ENCODE measurements at places on chromosomes 2 and 18. TPM values are rescaled to one million over a fixed set of nuclear protein-coding genes. Genes with fewer than 3 reads are reported as not detected.

- DNase-seq = no peak
Measured at GRCh38 chr2:28997237-28997846, 16.2 kb downstream of the TOGARAM2 start.

DNA sequence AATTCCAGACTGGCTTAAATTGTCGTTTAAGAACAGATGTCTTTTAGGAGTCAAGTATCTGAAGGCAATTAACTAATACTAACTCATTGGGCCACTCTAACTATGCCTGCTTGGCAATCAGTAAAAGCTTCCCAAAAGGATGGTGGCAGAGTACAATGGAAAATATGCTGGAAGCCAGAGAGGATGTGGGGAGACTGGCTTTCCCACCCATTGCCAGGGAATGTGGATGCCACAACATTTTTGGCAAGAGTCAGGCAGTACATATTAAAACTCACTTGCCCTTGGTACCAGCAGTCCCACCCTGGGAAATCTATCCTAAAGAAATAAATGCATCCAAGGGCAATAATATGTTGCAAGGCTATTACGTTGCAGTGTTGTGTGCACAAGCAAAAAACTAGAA is 74.0 kb upstream of the FZD7 start:
- peak; percentile 15 for DNase-seq

GRCh38 chr2:160932960-160933359 is 227.3 kb upstream of the TANK start:
- DNase-seq = peak; percentile 60

- DNase-seq = no peak
Measured at GRCh38 chr2:85288244-85288725, 39.5 kb downstream of the TGOLN2 start.

DNA sequence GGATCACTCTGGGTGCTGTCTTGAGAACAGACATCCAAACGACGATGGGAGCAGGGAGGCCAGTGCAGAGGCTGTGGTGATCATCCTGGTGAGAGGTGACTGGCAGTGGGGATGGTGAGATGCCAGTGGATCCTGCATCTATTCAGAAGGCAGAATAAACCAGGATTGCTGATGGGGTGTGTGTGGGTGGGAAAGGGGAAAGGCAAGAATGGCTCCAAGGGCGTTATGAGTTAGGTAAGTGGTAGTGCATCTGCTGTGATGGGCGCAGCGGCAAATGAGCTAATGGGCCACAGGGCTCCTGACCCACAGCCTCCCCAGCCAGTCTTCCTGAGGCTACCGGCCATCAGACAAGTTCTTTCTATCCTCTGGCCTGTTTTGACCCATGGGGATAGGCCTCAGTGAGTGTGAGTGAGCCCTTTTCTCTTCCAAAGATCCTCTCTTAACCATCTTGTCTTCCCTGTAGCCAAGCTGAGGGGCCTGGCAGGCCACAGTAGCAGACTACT is 29.6 kb downstream of the SERTAD2 start:
- no peak for DNase-seq

DNA sequence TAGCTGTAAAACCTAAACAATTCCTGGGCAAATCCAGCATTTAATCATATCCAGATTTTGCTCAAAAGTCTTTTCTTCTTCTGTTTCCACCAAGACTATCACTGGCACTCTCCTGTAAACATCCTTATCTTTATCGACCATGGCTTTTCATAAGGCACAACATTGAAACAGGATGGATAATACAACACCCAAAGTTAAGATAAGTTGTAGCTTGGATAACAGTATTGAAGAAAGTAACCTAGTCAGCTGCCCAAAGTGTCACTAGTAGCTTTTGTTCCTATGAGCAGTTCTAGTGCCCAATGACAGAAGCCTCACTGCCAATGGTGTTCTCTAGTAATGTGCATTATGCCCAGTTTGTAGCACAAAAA is 22.3 kb downstream of the CCBE1 start:
- DNase-seq = no peak

DNA sequence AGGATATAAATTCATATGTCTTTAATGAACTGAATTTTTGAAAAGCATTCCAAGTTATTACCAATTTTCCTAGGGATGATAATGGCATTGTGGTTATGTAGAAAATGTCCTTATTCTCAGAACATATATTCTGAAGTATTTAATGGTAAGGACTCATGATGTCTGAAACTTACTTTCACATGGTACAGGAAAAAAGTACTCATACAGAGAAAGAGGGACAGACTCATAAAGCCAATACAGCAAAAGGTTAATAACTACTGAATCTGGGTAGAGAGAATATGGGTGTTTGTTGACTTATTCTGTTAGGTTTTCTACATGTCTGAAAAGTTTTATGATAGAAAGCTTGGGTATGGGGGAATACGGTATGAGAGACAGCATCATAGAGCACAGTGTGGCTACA is 84.3 kb upstream of the SERTAD2 start:
- DNase-seq = no peak

DNA sequence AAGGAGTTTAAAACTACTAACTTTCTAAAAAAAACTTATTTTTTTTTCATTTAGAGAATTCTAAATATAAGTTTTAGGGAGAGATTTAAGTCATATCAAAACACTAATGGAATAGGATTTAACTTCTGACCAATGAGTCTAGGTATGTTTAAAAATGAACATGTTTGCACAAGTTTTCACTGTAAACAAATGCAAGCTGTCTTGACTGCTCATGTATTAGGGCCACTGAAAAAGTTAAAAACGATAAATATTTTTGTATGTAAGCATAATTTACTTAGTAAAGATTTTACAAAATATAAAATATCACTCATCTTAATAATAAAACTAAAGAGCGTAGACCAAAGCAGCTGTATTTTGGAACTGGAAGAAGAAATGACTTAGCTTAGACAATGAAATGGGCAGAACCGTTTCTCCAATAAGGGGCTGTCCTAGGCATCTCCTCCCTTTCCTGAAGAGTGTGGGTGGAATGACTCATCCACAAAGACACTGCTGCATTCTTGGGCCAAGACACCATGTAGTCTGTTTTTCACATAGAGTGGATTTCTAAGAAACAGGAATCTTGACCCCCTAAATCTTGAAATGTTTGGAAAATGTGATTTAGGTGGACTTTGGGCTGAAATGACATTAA is 118.8 kb downstream of the MEP1B start:
- peak; percentile 87 for DNase-seq

DNA sequence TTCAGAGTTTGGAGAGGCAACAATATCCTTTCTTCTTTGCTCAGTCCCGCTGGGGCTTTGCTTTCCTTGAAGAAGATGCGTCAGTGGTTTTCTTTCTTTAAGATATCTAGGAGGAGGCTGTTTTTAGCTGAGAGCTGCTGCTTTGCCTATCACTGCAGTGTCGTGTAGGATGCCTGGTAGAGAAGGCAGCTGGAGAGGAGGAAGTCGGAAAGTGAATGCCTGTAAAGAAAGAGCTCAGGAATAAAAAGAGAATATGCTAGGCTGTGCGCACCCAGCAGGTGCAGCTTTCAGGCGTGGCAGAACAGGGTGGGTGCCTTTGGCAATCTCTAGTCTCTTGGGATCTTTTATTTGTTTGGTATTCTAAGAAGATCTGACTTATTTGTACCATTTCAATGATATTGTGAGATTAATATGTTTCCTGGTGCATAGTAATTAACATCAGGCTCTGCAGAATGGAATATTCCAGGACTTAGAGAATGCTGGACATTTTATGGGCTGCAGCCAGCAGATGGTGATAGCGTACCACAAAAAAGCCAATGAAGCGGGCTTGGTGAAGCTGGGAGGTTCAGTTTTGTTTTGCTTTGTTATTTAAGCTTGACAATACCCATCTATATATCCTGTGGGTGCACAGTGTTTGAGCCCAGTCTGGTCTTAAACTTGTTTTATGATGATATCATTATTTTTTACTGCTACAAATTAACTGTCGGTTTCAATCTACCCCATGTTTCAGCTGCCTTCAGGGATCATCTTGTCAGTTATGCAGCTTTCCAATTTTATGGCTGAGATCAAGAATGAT is 34.9 kb downstream of the CAVIN2 start:
- DNase-seq = peak; percentile 73

DNA sequence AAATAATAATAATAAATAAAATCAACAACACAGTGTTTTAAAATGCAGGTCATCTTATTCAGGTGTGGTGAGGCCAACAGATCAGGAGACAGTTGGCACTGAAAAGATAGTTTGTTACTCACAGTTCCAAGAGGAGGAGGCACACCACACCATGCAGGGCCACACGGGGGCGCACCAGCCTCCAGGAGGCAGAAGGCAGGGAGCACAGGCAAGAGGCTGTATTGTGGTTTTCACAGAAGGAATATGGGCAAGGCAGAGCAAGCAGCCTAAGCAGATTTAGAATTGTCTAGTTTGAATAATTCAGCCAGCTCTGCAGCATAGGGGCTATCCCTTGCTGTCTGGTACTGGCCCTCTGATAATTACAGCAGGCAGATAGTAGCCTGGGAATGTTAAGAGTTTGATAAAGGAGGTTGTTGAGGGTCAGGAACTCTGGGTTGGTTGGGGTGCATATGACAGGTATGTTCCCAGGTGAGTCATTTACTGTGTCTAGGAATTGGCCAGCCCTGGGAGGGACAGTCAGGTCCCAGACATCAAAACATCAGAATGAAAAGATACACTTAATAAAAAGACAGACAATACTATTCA is 31.3 kb downstream of the KIAA2012 start:
- peak; percentile 59 for DNase-seq

DNA sequence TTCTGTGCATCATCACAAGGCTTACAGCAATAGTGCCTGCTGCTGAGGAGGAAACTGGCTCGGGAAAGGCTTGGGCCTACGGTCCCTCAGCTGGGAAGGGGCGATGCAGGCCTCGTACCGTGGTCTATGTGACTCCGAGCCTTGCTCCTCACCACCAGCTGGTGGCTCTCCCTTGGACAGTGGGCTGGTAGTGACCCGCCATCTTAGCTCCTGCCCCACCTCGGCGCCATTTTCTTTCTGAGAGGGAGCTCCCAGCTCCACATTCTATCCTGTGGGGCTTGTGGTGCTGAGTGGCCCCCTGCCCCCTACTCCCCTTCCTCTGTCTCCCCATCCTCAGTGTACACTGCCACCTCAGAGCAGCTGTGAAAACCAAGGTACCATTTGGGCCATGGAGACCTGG is 255.7 kb downstream of the KLHL29 start:
- DNase-seq = no peak

- peak; percentile 19 for DNase-seq
Measured at GRCh38 chr2:137316075-137316474, 550.7 kb downstream of the THSD7B start.

- peak; percentile 86 for DNase-seq
Measured at GRCh38 chr2:37795938-37796337, 124.5 kb upstream of the CDC42EP3 start.

DNA sequence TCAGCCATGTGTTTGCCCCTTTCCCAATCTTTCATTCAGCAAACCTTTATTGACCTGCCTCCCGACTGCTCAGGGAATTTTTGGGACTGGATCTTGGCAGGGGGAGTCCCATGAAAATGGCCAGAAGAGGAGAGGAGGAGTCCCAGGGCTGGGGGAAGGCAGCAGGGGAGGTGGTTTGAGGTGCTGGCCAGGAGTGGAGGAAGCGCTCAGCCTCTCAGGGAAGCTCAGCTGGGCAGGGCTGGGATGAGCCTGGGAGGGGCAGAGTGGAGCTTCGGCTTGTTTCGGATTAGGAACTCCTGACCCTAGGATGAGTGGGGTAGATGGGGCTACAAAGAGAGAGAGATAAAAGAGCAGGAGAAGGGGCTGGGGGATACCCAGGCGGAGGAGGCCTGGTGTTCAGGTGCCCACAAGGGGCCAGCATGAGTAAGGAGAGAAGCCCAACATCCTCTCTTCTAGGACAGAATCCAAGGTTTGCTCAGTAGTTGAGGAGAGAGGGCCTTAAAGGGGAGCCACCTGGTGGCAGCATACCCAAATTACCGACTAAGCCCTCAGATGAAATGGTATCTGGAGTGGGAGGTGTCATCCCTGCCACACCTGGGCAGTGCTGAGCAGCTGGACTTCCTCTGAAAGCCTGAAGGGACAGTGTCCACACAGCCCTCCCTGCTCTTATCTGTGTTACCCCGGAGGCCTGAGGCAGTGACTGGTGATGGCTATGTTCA is 91.1 kb downstream of the INHBB start:
- peak; percentile 24 for DNase-seq

GRCh38 chr2:98172150-98172765 is 85.3 kb downstream of the VWA3B start:
- DNase-seq = no peak

- DNase-seq = peak; percentile 47
Measured at GRCh38 chr2:205808486-205809121, 126.3 kb downstream of the NRP2 start.

GRCh38 chr18:34261865-34262780 is 37.4 kb upstream of the NOL4 start:
- DNase-seq = no peak

GRCh38 chr2:232276733-232277313 is 101.7 kb upstream of the ALPP start:
- DNase-seq = no peak

- DNase-seq = no peak
Measured at GRCh38 chr2:190679391-190679790, 30.5 kb downstream of the NAB1 start.

GRCh38 chr18:77617694-77618093 is 368.0 kb downstream of the GALR1 start:
- DNase-seq = no peak

DNA sequence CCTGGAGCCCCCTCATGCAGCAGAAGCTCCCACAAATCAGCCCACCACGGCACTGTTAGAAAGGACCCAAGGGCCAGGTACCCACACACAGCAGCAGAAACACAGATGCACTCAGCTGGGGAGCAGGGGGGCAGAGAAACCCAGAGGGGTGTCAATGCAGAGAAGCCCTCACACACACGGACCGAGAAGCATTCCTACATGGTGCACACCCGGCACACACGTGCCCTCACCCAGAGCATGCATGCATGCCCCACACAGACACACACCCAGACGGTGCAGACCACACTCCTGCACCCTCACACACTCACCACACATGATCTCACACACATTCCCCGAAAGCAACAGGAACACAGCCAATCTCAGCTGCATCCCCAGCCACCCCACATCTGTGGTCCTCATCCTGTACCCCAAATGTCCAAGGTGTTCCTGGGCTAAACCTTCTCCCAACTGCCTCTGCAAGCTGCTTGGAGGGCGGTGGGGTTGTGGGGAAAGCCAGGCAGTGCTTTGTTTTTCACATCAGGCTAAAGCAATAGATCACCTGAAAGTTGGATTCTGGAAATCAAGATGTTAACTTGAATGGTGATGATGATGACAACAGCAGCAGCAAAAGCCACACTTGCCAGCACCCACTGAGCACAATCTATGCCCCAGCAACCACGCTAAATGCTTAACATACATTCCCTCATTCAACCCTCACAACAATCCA is 102.3 kb downstream of the ZFP36L2 start:
- no peak for DNase-seq

GRCh38 chr2:1894578-1894977 is 150.3 kb upstream of the PXDN start:
- DNase-seq = no peak

Gene CIB4
- total RNA-seq = not detected

Gene LIMS3
- total RNA-seq = 4.5 TPM

Gene SPP2
- total RNA-seq = not detected

Gene CAVIN2
- total RNA-seq = 388 TPM

Gene DTNA
- 7.1 TPM for total RNA-seq

Gene SPDYA
- 0.63 TPM for total RNA-seq

Gene CLEC4F
- total RNA-seq = not detected

Gene INHBB
- total RNA-seq = 0.46 TPM

Gene ANKAR
- total RNA-seq = 4.6 TPM

Gene SUMO1
- total RNA-seq = 113 TPM

Gene FZD7
- 13.5 TPM for total RNA-seq
